NCI-H524 treated with DMSO at 0.1 percent for 48 hours (cell line): ENCODE measurements at places on chromosomes 4 and X.

GRCh38 chrX:105775679-105776078 is 46.7 kb upstream of the NRK start:
- no peak for DNase-seq

- no peak for DNase-seq
Observed at GRCh38 chr4:1115528-1116293, 2.3 kb upstream of the RNF212 start.

GRCh38 chr4:151197247-151197646 is 79.7 kb upstream of the PRSS48 start:
- DNase-seq = no peak

DNA sequence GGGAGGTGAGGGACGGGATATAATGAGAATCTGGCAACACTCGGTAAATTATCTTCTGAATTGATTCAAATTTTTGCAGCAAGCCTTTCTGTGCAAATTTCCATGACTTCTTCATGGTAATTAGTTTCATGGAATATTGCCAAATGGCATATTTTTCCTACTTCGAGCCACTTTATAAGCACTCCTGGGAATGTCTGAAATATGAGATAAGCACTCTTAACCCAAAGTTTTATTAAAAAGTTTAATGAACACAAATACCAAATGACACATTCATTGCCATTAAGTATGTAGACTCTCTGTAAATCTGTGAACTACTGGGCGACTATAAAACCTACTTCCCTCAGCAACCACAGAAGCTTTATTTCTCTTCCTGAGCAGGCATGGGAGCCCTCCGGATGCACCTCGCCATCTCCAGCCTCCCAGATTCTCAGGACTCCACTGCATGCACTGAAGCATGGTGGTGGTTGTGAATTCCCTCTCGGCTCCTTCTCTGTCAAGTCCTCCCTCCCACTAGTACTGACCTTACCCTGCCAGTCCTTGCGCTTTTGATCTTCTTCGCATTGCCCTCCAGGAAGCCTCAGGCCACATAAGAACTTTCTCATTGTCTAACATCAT is 154.4 kb upstream of the RPL34 start:
- DNase-seq = no peak

GRCh38 chr4:14857981-14858380 is 144.3 kb upstream of the CPEB2 start:
- no peak for DNase-seq

- no peak for DNase-seq
Observed at GRCh38 chrX:74272230-74272629, 31.8 kb upstream of the ZCCHC13 start.

DNA sequence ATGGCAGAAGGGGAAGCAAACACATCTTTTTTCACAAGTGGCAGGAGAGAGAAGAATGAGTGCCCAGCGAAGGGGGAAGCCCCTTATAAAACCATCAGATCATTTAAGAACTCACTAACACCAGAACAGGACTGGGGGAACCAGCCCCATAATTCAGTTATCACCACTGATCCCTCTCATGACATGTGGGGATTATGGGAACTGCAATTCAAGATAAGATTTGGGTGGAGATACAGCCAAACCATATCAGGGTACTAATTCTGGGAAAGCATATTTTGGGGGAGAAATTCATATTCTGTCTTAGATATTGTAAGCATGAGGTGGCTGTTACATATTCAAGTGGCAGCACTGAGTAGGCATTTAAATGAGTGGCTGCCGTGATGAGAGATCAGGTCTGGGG is 87.8 kb downstream of the RAPGEF2 start:
- DNase-seq = no peak

- no peak for DNase-seq
Observed at GRCh38 chr4:102328045-102328444, 17.2 kb downstream of the SLC39A8 start.

DNA sequence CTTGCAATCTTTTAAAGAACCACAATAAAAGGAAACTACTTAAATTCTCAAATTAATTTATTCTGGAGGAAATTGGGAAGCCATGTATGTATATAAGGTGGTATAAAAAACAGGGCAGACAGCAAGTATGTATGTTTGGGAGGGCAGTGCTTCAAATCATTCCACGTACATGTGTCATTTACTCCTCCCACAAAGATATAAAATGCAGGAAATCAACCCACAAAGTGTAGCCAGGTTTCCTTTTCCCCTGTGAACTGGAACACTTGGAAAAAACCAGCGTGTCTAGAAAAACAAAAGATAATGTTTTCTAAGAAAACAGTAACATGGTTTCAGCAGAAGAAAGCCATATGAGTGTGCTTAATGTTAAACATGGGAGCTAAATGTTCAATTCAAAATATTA is 156.7 kb upstream of the FAM47A start:
- DNase-seq = no peak

DNA sequence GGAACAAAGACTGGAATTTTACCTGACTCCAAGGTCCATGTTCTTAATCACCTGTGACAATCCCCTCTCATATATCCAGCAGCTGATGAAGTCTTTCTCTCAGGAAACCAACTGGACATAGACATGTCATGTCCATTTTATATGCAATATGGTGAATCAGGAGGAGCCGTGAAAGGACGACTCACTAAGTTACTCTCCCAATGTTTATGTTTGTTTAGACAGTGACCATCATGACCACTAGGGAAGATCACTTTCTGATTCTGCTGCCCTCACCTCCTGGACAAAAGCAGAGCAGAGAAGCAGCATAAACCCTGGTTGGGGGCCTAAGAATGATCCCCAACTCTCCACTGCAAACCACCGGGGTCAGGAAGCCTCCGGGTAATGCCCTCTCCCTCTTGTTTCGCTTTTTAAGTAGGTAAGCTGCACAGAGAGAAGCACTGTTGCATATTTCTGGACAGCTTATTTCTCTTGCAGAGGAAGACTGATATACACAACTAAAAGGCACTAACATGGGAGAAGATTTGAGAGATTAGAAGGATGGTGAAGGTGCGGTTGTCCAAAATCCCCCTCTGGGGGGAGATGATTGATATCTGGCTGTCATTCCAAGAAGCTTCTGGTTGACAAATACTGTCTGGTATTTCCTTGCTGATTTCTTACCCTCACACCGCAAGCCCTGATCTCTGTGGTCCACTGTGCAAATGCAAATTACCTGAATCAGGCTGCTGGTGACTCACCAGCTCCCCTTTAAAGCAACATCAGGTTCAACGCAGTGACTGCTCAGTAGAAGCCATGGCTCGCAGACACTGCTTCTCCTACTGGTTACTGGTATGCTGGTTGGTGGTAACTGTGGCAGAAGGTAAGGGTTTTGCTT is at the start of gene ODAPH:
Gene ODAPH, plus strand, starts transcription at position 773 of the 871 bp plus-strand sequence. Its CDS starts 17 bp downstream, at position 790.
- DNase-seq = no peak

DNA sequence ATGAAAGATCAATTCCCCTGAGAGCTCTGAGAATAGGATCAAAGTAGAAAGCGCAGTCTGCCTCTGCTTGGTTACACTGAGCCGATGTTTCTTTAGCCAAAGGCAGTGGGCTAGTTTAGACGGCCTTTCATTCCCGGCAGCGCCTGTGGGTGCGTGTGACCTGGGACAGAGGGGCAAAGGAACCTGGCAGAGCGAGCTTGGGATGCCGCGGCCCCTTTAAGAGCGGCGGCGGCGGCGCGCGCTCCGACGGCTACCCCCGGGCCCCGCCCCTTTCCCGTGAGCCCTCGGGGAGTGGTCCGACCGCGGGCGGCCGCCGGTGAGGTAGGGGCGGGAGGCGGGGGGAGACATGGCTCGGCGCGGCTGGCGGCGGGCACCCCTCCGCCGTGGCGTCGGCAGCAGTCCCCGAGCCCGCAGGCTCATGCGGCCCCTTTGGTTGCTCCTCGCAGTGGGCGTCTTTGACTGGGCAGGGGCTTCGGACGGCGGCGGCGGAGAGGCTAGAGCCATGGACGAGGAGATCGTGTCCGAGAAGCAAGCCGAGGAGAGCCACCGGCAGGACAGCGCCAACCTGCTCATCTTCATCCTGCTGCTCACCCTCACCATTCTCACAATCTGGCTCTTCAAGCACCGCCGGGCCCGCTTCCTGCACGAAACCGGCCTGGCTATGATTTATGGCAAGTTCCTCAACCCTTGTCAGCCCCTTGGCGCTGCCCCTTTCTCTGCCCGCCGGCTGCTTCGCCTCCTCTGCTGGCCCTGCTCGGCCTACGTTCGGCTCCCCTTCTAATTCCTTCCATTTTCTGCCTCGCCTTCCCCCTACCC is at the start of gene SLC9A6:
Gene SLC9A6, plus strand, starts transcription at position 279 of the 816 bp plus-strand sequence. Its CDS starts 224 bp downstream, at position 503.
- peak; percentile 64 for DNase-seq

GRCh38 chr4:61864286-61864685 is 664.2 kb downstream of the ADGRL3 start:
- DNase-seq = no peak

GRCh38 chrX:95950679-95951078 is 734.0 kb upstream of the DIAPH2 start:
- no peak for DNase-seq

- DNase-seq = no peak
Observed at GRCh38 chr4:3157366-3157765, 82.9 kb downstream of the HTT start.

DNA sequence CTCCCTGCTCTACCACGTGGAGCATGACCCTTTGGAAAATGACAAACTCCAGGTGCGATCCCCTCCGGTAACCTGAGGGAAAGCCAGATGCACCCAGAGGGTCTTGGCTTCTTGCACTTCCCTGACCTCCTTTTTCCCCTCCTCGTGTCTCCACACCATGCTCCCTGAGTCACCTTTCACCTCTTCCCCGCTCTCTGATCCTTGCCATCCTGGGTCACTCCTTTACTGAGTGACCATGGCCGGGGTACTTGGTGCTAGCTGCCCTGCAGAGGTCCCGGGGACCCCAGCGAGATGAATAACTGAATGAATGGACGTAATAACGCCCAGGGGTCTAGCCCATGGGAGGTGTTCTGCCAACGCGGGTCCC is 401 bp upstream of the ZFP92 start:
- no peak for DNase-seq

GRCh38 chr4:60020389-60020788 is 1179.7 kb upstream of the ADGRL3 start:
- no peak for DNase-seq

- DNase-seq = no peak
Observed at GRCh38 chr4:88722828-88723227, 25.2 kb upstream of the NAP1L5 start.

DNA sequence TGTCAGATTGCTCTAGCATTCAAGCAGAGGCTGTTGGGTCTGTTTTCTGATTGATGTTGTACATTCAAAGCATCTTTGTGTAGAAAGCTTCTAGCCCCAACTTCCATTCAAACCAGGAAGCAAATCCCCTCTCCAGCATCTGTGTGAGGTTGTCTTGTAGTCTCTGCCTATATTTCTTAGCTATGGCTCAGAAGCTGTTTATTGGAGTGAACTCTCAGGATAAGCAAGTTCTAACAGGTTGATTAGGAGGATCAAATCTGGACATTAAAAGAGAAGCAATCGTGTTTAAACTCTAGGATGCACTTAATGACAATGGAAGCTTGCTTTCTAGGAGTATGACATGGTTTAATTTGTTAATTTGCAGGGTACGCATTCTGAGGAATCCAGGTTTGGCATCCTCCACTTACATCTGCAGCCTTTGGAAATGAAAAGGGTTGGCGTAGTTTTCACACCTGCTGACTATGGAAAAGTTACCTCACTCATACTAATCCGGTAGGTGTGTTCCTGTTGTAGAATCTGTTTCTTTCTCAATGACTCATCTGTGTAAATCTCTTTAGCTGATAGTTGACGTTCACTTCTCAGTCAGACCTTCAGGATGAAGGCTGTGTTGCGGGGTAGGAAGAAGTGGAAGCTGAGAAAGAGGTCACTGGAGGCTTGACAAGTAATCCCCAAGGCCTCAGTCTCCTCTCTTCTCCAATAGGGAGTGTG is 88.0 kb upstream of the TLR2 start:
- DNase-seq = no peak

DNA sequence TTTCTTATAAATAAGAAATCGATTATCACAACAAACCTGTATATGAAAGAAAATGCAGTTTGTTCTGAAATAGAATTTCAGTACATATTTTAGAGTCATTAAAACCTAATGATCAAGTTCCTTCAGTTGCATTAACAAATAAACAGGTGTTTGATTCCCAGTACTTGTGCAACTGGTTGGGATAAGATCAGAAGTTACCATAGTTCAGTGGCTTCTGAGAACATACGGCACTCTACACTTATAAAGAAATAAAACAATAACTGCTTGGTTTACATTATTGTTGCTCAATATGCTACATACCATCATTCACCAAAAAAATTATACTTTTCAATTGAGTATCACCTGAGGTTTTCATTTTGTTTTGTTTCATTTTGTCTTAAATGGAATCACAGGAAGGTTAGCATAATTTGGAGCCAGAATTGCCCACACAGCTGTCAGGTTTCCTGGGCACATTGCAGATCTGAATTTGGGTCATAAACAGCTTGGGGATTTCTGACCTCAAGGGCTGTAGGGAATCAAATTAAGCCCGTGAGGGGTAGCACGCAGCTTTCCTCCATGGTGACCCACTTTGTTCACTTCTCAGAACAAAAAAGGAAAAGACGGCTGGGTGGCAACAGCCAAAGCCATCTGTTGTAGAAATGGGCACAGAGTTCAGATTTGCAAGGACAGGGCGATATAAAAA is 14.9 kb upstream of the CCNG2 start:
- DNase-seq = peak; percentile 33

DNA sequence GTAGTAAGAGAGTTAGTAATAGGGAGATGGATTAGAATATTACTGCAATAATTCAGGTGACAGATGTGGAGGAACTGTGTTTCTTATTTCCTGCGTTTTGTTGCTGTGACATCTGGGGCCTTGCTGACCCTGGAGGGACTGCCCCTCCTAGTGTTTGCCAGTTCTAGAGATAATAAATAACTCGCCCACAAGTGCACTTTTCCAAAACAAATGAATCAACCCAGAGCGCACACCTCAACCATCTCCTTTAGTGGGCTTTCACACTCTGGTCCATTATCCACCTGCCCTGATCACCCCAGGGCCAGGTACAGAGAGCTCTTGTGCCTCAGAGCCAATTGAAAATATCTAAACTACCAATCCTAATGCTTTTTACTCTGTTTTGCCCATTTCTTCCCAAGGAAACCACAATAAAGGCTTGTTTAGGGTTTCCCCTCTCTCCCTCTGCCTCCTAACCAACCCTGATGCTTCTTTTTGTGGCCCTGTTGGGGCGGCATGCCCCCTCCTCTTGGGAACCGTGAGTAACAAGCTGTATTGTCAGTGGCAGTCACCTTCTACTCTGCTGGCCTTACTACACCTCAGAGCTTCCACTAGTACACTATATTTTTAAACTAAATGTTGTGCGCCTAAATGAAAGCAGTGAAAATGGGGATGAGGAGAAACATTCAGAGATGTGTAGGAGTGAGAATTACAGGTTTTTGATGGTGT is 270.5 kb downstream of the TENM3 start:
- DNase-seq = no peak

GRCh38 chr4:175767150-175767549 is 44.9 kb downstream of the GPM6A start:
- DNase-seq = no peak

- no peak for DNase-seq
Observed at GRCh38 chr4:8542776-8543525, 37.2 kb upstream of the GPR78 start.

GRCh38 chr4:86487738-86488348 is 106.3 kb upstream of the PTPN13 start:
- no peak for DNase-seq

DNA sequence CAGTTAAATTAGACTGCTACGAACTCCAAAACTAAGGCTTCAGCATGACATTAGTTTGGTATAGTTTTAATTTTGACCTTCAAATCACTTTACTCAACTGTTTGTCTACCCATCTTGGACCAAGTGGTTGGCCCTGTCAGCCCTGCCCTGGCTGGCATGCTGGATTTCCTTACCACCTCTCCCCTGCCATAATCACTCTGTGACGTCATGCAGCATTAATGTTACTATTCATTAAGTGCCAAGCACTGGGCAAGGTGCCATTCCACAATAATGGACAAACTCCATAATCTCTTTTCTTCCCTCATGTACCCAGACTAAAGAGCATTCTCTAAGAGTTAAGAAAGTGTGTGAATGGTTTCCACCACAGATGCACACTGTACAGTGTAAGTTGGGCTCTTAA is 277.0 kb upstream of the INTU start:
- DNase-seq = no peak
